HFFc6 (cell line): ENCODE measurements at places on chromosomes 12 and 14. TPM values are rescaled to one million over a fixed set of nuclear protein-coding genes. Genes with fewer than 3 reads are reported as not detected.
A peak's percentile ranks its signal among the peaks of the same experiment; 100 is the strongest.

ABCD2 gene
- not detected in 3 replicates for total RNA-seq

- DNase-seq: no peak
- H3K27ac ChIP-seq: no peak overlapping the region
- H3K36me3 ChIP-seq: no peaks in the 10 kb centered on the region
Observed at GRCh38 chr14:95043732-95044462, 113.4 kb downstream of the DICER1 start.

- H3K36me3 ChIP-seq: no peaks in the 10 kb centered on the region
- no peak for DNase-seq
- H3K4me3 ChIP-seq: no peak overlapping the region
- H3K27me3 ChIP-seq: peaks cover 3% of the 10 kb centered on the region; the same call in 1 of the 2 replicates
- no peak overlapping the region for H3K27ac ChIP-seq
Observed at GRCh38 chr12:5874514-5874913, 70.5 kb downstream of the ANO2 start.

GRCh38 chr14:59190372-59190771 lies 1.9 kb downstream of the DAAM1 start:
- H3K27me3 ChIP-seq: peaks cover 12% of the 10 kb centered on the region; the same call in 1 of the 2 replicates

AKAP6 gene
- 5.0 to 9.3 TPM (median 6.6 TPM) in 3 replicates for total RNA-seq

GRCh38 chr12:103627189-103627855 lies 40.2 kb downstream of the STAB2 start:
- no peaks in the 10 kb centered on the region for H3K36me3 ChIP-seq
- peaks cover 3% of the 10 kb centered on the region for H3K27me3 ChIP-seq
- no peak overlapping the region for H3K27ac ChIP-seq
- H3K4me3 ChIP-seq: no peak overlapping the region

ARHGAP9 gene
- total RNA-seq: 0.44 to 0.89 TPM in 2 of 3 replicates, not detected in the other

DNA sequence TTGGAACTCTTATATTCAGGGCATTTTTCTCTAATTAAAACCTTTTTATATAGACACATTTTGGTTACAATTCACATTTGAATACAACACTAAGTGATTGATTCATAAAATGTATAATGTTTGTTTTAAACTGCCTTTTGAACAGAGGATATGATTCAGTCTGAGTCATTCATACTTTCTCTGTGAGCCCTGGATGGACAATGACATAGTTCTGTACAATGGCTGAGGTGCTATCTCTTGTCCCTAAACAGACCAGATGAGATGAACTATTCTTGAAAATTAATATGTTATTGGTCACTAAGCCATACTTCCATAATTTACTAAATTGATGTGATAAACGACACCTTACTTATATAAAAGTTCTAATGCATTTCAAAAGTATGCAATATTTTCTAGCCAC lies 199.7 kb upstream of the ATXN7L3B start:
- no peak overlapping the region for H3K27ac ChIP-seq
- no peak overlapping the region for H3K4me3 ChIP-seq
- H3K4me1 ChIP-seq: peaks cover 19% of the 10 kb centered on the region
- no peaks in the 10 kb centered on the region for H3K36me3 ChIP-seq
- H3K27me3 ChIP-seq: no peaks in the 10 kb centered on the region; the same call in 1 of the 2 replicates

TAS2R43 gene
- not detected in 3 replicates for total RNA-seq

DNA sequence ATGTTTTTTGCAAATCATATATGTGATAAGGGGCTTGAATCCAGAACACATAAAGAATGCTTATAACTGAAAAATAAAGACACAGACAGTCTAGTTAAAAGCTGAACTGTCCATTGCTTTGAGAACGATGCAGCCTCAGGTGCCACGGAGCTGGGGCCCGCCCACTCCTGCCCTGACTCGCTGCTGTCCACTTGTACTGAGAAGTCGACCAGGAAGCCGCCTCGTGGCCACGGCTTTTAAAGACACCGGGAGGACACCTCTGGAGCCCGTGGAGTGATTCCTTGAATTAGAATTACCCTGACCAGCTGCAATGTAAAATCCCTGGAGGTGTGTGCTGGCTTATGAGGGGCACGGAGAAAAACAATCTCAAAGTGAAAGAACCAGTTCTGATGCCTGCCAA lies 23.9 kb upstream of the TEX22 start:
- H3K27ac ChIP-seq: no peak overlapping the region
- no peak for DNase-seq
- H3K4me1 ChIP-seq: peaks cover 6% of the 10 kb centered on the region
- peaks cover 3% of the 10 kb centered on the region; the same call in 1 of the 2 replicates for H3K27me3 ChIP-seq

GRCh38 chr12:43852744-43853143 lies 16.9 kb downstream of the TMEM117 start:
- peaks cover 25% of the 10 kb centered on the region for H3K4me1 ChIP-seq
- no peak overlapping the region for H3K4me3 ChIP-seq
- peaks cover 18% of the 10 kb centered on the region for H3K36me3 ChIP-seq

- no peak overlapping the region for H3K27ac ChIP-seq
- H3K27me3 ChIP-seq: no peaks in the 10 kb centered on the region
- DNase-seq: no peak
- H3K4me3 ChIP-seq: no peak overlapping the region
- no peaks in the 10 kb centered on the region for H3K36me3 ChIP-seq
- peaks cover 26% of the 10 kb centered on the region for H3K4me1 ChIP-seq
Observed at GRCh38 chr12:11812241-11812585, 162.7 kb downstream of the ETV6 start.

- no peak overlapping the region; the same call in 1 of the 2 replicates for H3K27ac ChIP-seq
- DNase-seq: no peak
- peaks cover 13% of the 10 kb centered on the region for H3K27me3 ChIP-seq
- peaks cover 24% of the 10 kb centered on the region for H3K36me3 ChIP-seq
- H3K4me1 ChIP-seq: peaks cover 60% of the 10 kb centered on the region
Observed at GRCh38 chr14:54769951-54770863, 132.4 kb downstream of the GCH1 start.

DNAH10 gene
- 0.91 to 1.7 TPM (median 1.4 TPM) in 3 replicates for total RNA-seq

- H3K4me3 ChIP-seq: no peak overlapping the region
- no peaks in the 10 kb centered on the region for H3K4me1 ChIP-seq
- DNase-seq: no peak
- H3K27ac ChIP-seq: no peak overlapping the region
- no peaks in the 10 kb centered on the region for H3K27me3 ChIP-seq
Observed at GRCh38 chr14:46686652-46687051, 35.1 kb upstream of the RPL10L start.

RAPGEF3 gene
- 2.0 to 3.8 TPM (median 3.5 TPM) in 3 replicates for total RNA-seq

DNA sequence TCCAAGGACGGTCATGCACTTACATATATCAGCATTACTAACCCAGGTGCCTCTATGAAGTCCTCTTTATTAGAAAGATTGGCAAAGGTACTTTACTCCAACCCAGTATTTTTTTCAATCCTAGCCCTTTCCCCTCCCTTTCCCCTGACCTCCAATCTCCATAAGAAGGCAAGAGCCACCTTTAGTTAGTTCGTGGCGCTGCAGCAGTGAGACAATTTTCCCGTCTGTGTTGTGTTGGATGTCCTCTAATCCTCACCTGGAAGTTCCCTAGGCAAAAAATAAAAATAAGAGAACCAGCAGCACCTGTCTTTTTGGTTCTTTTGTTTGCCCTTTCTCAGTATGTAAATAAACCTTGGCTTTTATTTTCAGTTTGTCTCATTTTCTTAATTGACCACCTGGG lies 439.6 kb upstream of the LRFN5 start:
- H3K4me1 ChIP-seq: no peaks in the 10 kb centered on the region
- H3K27ac ChIP-seq: no peak overlapping the region
- H3K36me3 ChIP-seq: no peaks in the 10 kb centered on the region
- no peaks in the 10 kb centered on the region for H3K27me3 ChIP-seq

DNA sequence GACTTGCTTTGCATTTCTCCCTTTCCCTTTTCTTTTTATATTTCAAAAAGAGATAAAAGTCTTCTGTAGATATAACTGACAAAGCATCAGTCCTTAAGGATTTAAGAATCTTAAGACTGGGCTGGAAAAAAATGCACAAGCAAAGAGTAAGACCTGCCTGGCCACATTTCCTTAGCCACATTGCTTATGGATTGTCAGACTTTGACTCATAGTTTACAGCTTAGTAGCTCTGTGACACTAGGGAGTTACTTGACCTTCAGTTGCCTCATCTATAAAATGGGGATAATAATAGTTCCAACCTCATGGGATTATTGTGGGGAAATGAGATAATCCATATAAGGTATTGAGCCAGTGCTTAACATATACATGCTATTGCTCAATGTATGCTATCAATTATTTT lies 66.4 kb upstream of the STK38L start:
- no peak overlapping the region for H3K27ac ChIP-seq
- H3K36me3 ChIP-seq: no peaks in the 10 kb centered on the region
- H3K27me3 ChIP-seq: no peaks in the 10 kb centered on the region
- peaks cover 57% of the 10 kb centered on the region for H3K4me1 ChIP-seq
- peak; percentile 37 for DNase-seq

DNA sequence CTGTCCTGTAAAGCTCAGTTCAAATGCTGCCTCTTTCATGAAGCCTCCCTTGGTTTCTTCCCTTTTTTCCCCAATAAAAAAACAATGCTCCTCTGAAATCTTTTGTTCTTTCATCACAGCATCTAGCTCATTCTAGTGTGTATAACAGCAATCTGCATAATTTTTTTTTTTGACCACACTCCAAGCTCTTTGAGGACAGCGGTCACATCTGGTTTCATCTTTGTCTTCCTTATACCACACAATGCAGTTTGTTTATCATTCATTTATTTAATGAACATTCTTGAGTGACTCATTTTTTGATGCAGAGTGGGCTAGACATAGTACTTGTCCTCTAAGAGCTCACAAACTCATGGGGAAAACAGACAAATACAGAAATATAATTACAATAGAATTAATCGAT lies 7.3 kb downstream of the GNG2 start:
- H3K4me1 ChIP-seq: peaks cover 8% of the 10 kb centered on the region
- H3K27ac ChIP-seq: no peak overlapping the region
- no peak for DNase-seq
- H3K4me3 ChIP-seq: no peak overlapping the region
- H3K27me3 ChIP-seq: no peaks in the 10 kb centered on the region; the same call in 1 of the 2 replicates
- H3K36me3 ChIP-seq: no peaks in the 10 kb centered on the region
